Left lung (tissue), 14 donors: ENCODE measurements at places on chromosomes 5 and 9. TPM values are rescaled to one million over a fixed set of nuclear protein-coding genes. Genes with fewer than 3 reads are reported as not detected.

DNA sequence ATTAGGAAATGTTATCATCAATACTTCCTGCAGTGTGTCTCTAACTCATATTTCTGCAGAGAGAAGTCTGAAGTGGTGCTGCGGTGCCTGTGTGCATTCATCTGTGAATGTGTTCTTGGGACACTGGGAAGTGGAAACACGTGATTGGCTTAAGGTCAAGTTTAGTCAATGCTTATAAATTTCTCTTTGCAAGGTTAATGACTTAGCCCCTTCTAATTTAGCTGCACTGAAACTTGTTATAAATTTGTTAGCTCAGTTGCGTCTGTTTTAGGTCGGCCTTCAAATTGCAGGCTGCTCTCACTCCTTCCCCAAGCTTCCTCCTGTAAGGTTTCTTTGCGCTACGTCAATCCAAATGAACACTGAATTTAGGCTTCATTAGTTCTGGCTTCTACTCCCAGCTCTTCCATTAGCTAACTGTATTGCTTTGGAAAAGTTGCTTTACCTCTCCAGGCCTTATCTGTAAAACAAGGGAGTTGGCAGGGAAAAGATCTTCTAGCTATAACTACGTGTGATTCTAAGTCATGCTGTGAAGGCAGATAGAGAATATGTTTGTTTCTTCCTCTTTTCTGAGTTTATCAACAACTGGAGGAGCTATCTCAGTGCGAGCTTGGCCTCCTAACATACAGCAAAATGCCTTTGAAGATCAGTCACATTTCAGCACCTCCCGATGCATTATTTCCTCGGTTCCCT lies 341.8 kb downstream of the NFIB start:
- DNase-seq: no peak

DNA sequence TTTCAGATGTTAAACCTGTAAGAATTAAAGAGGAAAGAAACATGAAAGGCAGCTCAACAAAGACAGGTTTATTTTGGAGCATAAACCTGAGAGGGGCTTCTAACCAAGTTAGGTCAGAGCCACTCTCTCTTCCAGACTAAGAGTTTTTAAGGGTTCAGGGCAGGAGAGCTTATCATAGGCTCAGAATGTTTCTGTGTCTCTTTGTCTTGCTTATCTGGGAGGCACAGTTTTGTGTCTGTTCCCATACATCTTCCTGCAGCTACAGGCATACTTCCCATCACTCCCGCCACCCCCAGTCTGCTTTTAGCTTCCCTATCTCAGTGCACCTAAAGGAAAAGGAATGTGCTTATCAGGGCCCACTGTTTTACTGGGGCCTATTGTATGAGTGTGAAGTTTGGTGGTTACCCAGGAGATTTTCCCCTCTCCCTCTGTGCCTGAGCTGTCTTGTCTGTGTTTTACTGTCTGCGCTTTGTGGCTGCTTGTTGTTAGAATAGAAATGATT lies 21.9 kb downstream of the CD14 start:
- DNase-seq: no peak

GRCh38 chr9:127392166-127392565 lies 4.8 kb upstream of the SLC2A8 start:
- no peak for DNase-seq

DNA sequence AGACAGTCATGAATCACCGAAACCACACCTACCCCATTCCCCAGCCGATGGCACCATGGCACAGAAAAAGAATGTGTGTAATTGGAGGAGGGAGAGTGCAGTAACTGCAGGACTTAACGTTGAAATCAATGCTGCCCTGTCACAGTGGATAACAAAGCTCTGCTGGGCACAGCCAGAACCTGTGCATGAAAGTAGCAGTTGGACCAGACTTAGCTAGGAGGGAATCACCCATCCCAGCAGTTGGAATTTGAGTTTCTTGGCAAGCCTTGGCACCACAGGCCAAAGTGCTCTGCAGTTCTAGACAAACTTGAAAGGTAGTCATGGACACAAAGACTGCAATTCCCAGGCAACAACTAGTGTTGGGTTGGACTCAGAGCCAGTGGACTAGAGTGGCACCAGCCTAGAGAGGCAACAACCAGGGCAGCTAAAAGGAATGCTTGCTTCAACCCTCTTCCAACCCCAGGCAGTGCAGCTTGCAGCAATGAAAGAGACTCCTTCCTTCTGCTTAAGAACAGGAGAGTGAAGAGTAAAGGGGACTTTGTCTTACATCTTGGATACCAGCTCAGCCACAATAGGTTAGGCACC lies 19.1 kb downstream of the TMEM232 start:
- DNase-seq: no peak

DNA sequence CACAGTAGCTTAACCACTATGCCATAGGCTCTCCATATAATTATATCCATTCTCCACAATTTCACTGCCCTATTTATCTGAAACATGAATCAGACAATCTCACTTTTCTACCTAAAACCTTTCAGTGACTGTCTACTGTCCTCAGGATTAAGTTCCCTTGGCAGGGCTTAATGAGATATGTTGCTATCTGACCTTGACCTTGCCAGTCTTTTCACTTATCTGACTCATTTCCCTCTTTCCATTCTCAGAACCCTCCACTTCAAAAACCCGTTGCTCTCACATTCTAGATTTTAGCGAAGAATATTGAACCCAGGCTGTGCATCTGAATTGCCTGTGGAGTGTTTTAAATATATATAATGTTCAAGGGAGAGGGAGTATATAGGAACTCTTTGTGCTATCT lies 452.1 kb upstream of the MPDZ start:
- DNase-seq: no peak

DNA sequence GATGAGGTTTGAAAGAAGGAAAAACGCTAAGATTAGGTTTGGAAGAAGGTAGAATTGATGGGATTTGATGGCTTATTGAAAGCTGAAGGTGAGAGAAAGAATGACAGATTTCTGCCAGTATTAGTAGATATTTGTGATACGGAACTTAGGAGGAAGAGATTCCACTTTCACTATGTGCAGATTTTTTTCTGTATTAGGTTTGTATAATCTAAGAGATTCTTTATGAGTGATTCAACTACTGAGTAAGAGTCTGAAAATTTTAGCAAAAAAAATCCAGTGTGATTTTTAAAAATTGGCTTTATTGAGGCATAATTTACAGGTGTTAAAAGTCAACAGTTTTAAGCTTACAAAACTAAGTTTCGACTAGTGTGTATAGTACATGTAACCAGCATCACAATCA lies 54.1 kb downstream of the AP3S1 start:
- no peak for DNase-seq

- no peak for DNase-seq
These were observed 2.6 kb upstream of the CCL27 start for GRCh38 chr9:34665067-34665380.

GRCh38 chr5:6490693-6491092 lies 42.0 kb downstream of the UBE2QL1 start:
- no peak for DNase-seq

GRCh38 chr5:153957205-153957604 lies 81.5 kb downstream of the FAM114A2 start:
- no peak for DNase-seq

DNA sequence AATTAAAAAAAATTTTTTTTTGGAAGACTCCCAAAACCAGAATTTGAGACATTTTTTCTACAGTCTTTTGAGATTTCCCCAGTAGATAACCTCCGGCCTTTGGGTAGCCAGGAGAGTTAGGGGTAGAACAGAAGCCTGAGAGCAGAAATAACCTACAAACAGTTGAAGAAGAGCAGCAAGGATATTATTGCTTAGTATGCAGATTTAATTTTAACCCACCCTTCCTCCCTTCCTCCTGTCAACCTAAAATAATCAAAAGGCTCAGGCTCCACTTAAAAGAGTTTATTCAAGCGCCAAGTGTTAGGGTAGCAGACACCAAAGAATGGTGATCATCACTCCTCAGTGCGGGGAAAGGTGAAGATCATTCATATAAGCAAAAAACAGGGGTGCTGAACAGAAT lies 17.4 kb upstream of the FAM120A start:
- no peak for DNase-seq

GRCh38 chr5:66886941-66887340 lies 290.7 kb downstream of the MAST4 start:
- no peak for DNase-seq

GRCh38 chr9:17611917-17612316 lies 33.1 kb downstream of the SH3GL2 start:
- no peak for DNase-seq

DNA sequence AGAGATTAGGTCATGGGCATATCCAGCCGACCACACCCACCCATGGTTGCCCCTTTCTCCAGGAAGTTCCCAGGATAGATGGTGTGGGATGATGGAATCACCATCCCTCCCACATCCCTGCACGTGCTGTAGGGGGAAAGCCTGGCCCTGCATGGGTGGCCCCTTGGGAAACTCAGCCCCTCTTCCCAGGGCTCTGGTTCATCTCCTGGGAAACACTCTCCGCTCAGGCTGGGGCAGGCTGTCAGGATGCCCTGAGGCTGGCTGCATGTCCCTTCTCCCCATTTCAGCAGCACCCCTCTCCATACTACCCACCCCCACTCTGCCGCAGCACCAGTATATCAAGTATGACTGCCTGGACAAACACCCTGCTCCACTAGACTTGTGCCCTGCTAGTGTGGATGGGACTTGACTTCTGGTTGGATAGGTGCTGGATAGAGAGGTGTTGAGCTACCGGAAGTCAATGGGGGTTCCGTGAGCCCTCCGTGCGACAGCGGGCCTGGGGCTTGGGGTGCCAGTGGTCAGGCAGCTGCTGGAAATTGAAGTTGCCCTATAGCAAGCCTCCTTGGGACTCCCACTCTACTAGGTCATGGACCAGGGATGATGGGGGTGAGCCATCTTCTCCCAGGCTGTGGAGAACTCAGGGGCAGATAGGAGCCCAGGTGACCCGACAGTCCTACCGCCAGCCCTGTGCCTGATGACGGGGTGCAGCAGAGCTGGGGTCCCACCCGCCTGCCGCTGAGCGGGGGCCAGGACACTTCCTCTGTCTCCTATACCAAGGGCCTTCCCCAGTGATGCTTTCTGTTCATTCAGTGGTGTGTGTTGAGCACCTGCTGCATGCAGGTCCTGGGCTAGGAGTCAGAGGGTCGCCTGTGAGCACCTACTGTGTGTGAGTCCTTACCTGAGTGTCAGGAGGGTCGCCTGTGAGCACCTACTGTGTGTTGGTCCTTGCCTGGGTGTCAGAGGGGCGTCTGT lies 69.4 kb upstream of the COL5A1 start:
- peak; percentile 68 for DNase-seq

GRCh38 chr9:34289159-34289558 lies 39.9 kb downstream of the KIF24 start:
- no peak for DNase-seq

DNA sequence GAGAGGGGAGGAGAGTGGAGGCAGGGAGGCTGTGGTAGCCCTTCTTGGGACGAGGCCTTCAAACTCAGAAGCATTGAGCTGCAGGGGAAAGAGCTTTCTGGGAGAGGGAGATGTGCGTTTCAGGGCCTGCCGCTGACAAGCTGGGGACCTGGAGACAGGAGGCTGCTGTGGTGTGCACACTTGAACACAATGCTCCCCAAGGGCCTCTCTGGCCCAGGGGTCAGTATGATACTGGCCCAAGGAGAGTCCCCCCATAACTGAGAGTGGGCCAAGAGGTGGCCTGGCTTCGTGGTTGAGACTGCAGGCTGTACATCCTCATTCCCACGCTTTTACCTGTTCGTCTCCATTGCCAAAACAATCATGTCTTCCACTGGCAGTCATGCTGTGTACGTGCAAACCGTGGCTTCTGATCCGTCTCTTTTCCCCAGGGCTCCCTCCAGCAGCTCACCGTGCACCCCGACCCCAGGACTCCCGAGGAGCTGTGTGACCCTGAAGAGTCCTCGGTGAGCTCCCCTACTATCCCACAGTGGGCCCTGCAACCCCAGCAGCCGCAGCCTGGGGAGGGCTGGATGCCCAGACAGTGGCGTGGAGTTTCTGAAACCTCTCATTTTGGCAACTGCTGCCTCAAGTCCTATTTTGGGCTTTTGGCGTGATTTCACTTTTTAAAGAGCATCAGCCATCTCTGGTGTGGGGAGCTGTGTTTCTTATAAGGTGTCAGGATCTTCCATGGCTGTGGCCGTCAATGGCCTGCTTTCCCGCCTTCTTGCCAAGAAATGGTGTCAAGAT lies 43.4 kb downstream of the COL15A1 start:
- DNase-seq: no peak

GRCh38 chr5:38403406-38403805 lies 145.0 kb downstream of the EGFLAM start:
- no peak for DNase-seq

DNA sequence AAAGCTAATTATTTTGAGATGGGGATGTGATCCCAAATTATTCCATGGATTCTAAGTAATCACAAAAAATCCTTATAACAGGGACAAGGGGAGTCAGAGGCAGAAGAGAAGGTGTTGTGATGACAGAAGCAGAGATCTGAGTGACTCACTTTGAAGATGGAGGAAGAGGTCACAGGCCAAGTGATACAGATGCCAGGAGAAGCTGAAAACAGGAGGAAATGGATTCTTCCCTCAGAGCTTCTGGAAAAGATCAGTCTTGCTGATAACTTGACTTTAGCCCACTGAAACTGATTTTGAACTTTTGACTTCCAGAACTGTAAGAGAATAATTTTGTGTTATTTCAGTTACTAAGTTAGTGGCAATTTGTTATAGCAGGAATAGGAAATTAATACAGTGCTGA lies 105.3 kb downstream of the GCNT1 start:
- no peak for DNase-seq

- no peak for DNase-seq
These were observed 43.2 kb downstream of the GARNL3 start for GRCh38 chr9:127307802-127308201.

DNA sequence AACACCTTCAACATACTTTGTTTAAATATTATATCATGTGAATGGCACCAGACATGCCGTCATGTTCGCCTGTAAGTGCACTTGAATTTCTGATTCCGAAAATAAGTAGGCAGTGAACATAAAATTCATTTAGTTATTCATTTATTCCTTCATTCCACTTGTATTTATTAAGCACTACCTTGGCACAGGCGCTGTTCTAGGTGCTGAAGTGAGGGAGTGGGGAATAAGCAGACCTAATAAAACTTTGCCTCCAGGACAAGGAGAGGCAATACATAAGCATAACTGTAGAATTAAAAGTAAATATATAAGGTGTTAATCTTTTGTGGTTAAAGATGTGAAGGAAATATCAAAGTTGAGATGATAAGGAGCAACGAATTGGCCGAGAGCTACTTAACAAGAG lies 297.4 kb downstream of the TENT4A start:
- peak; percentile 5 for DNase-seq

- no peak for DNase-seq
These were observed 481.9 kb downstream of the ARHGEF28 start for GRCh38 chr5:74107899-74108298.

GRCh38 chr9:123866497-123866896 lies 63.4 kb downstream of the DENND1A start:
- DNase-seq: no peak

DNA sequence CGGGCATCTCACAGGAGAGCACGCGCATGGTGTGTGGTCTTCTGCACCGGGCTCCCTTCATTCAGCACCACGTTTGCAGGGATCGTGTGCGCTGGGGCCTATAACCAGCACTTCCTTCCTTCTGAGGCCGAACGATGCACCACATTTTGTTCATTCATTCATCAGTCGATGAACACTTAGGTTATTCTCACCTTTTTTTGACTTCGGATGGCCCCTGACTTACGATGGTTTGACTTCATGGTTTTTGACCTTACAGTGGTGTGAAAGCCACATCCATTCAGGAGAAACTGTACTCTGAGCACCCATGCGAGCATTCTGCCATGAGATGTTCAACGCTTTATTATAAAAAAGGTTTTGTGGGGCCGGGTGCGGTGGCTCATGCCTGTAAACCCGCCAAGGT lies 27.5 kb downstream of the TSPAN17 start:
- DNase-seq: no peak

The CER1 gene
- total RNA-seq: not detected

The PPIC gene
- 40.1 TPM for total RNA-seq

The NUP155 gene
- 21.7 TPM for total RNA-seq

The NIPAL4 gene
- 0.06 TPM for total RNA-seq

The CFAP157 gene
- total RNA-seq: 7.6 TPM

The PCDHB5 gene
- 7.5 TPM for total RNA-seq

The LCN1 gene
- total RNA-seq: not detected

The PRUNE2 gene
- total RNA-seq: 17.7 TPM
